ENCODE measurements at places on chromosomes 3 and 15. TPM values are rescaled to one million over a fixed set of nuclear protein-coding genes. Genes with fewer than 3 reads are reported as not detected.

DNA sequence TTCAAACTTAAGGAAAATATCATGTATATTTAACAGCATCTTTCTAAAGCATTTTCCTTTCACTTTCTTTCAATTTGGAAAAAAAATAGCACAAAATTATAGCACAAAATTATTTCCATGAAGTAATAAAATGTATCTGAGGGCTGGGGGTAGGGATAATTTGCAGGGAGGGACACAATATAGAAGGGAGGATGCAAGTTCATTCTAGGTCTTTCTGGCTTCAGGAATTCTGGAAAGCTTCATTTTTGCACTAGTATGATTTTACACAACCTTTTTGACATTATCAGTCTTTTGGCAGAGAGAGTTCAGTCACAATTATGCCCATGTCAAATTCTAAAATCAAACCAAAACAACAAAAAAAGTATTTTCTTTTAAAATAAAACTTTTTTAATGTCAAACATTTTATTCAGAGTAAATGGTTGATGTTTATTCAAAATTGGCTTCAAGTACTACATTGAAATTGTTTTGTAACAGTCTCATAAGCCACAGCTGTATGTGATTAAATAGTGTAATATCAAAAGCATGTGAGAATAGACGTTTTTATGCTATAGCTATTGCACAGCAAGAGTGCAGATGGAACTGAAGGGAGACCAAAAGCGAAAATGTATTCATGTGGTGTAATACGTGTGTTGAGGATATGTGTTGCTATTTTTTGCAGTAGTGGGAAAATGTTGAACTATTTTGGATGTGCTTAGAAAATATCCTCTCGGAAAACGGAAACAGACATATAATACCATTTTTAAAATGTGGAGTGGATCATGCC lies 5.8 kb downstream of the RBMS3 start:
- DNase-seq = no peak

DNA sequence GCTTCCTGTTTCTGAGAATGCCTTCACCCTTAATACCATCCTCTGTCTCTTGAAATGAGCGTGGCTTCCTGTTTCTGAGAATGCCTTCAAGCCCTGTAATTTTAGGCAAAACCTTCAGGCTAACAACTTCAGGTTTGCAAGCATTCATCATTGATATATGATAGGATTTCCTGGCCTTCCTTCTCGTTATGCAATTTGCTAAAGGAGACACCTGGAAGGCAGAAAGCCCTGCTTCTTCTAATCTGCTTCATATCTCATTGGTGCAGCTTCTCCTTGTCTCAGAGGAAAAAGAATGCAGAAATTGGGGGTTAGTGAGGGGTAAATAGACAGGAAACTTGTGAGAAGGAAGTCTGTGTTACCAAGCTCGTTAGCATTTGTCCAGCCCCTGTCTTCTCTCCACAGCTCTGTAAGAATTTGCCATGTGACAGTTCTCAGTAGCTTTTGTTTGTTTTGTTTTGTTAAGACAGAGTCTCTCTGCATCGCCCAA lies 7.3 kb downstream of the ARL6IP5 start:
- no peak for DNase-seq

GRCh38 chr15:32108661-32109060 lies 78.3 kb downstream of the CHRNA7 start:
- DNase-seq = no peak

Gene KLHL24
- 5.8 TPM for total RNA-seq

DNA sequence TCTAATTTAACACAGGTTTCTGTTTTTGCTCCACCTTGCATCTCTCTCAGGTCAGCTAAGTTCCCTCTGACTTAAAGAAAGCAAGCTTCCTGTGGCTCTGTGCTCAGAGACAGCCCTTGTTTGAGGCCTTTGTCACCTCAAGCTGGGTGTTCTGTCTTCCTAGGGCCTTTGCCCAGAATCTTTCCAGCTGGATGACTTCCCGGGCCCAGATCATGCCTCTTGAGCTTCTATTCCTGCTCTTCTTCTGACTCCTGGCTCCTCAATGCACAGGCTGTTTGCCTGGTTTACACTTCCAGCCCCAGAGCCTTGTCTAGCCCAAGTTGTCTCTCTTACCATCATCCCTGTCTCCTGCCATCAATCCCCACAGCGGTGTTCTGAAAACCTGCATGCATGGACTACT lies 300.6 kb downstream of the VPS13C start:
- no peak for DNase-seq

Data from GM12878 (cell line).